ENCODE measurements at places on chromosomes 6 and 20.

DNA sequence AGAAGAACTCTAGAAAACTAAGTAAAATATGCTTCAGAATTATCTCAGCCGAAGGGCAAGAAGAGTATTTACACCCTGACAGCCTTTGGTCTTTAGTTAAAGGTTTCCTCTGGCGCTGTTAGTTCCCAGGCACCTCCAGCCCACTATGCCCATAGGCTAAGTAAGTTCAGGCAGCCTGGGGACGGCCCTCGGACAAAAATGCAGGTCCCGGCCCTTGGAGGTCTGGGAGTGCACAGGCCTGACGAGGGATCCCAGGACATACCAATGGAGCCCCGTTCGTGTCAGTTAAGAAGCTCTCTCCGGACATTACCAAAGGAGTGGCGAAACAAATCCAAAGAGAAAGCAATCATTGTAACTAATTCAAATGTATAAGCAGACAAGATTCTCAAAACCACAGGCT, 311.8 kb downstream of the CD83 start:
- no peak for DNase-seq

DNA sequence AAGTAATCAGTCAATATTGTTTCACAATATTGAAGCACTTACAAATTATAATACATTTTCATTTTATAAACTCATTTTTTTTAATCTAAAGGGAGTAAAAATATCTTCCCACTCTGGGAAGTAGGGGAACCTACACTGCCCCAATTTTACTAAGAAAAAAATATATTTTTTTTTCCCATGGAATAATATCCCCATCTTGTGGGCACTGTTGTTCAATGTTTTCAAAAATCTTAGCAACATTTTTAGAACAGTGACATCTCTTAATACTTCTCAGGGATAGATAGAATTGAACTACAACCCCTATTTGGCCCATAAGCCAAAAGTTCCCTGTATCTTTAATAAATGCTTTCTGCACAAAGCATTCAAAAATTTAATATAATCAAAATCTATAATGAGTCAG, 42.9 kb downstream of the ARHGAP18 start:
- no peak for DNase-seq

- peak; percentile 86 for DNase-seq
Measured at GRCh38 chr20:266596-267562, 9.4 kb downstream of the DEFB132 start.

- DNase-seq = peak; percentile 70
Measured at GRCh38 chr20:36202891-36203338, 33.4 kb upstream of the AAR2 start.

- peak; percentile 34 for DNase-seq
Measured at GRCh38 chr6:33297406-33297955, 1.3 kb downstream of the RGL2 start.

- DNase-seq = no peak
Measured at GRCh38 chr6:14290041-14290771, 172.6 kb downstream of the CD83 start.

DNA sequence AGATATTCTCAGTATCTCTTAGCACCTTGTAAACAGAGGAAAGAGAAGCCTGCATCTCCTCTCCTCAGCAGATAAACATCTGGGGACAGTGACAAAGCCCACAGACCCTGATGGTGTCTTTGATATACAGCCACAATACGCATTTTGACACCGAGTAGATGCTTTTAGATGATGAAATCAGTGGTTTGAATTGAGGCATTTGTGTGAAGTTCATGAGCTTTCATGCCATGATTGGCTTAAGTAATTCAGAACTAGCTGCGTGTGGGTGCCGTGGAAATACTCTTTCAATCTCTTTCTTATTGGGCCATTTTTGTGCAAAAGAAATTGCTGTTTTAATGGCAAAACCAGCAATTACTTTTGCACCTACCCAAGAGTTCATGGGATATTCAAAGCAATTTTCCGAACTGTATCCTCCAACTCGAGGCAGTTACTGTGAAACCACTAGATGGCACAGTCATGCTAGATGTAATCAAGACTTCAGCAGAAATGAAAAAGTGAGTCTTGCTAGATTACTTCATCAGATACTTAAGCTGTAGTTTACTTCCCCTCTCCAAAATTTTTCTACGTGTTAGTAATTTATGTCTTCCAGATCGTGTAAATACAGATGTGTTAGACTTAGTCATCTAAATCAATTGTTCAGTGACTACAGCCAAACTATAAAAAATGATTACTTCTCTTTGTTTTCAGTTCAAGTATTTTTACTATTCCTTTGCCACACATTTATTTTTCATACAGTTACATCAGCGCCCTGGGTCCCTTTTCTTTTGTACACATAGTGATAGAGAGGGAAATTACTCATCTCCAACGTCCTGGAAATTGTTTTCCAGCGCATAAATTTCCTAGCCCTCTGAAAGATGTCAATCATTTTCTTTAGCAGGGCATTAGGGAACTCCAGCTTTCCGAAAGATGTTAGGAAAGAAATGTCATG, 49.4 kb downstream of the IYD start:
- peak; percentile 52 for DNase-seq

DNA sequence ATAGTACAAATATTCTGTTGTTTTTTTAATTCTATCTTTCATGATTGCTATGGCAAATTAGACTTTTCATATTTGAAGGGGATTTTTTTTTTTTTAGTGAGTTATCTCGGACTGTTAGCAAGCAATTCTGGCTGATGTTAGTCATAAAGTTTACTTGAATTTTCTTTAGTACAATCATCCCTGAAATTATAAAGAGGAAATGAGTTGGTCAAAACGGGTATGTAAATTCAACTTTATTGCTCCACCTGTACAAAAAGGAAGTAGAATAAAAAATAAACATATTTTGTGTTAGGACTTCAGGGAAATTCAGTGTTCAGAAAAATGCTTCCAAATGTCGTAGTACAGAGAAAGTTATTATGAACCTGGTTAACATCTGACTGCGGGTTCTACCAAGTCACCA, 40.3 kb downstream of the PPP1R14C start:
- DNase-seq = no peak

DNA sequence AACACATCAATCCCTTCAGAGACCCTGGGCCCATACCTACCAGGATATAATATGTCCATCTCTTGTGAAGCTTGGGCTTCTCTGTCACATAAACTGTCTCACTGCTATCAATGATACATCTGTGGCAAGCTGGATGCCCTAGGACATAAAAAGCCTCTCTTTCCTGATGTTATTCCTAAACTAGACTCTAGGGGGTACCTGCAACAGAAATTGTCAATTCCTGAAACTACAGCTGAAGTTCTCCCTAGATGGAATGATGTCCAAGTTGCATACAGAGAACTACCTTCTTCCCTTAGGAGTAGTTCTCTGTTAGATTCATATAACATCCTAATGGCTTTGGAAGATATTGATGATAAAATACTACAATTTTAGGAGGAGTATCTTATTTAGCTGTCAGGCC, 35.8 kb downstream of the TBX18 start:
- no peak for DNase-seq

DNA sequence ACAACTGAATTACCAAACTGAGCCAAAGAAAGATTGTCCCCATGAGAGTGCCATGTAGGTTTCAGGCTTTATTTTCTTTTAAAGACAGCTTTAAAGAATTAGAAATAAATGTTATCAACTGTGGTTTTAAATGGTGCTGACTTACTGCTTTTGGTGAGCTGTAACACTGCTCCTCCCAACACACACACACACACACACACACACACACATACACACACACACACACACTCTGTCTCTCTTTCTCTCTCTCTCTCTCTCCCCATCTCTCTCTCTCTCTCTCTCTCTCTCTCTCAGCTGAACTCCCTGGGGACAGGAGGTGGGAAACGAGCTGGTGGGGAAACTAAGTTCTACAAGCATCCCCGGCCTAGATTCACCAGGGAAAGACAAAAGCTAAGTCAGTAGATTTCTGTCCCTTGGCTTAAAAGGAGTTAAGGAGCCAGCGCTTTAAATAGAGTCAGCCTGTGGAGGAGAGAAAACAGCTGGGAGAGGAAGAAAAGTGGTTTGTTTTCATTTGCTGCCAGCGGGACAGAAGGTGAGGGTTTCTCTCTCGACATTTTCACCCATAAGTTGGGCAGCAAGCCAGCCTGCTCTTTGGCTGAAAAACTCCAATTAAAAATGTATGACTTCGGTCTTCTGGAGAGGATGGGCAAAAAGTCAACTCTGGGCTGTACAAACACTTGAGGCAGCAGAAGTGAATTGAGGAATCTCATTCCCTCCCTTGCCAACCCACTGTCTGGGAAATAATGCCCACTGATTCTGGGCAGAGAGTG, 27.4 kb downstream of the CBLN4 start:
- DNase-seq = no peak

DNA sequence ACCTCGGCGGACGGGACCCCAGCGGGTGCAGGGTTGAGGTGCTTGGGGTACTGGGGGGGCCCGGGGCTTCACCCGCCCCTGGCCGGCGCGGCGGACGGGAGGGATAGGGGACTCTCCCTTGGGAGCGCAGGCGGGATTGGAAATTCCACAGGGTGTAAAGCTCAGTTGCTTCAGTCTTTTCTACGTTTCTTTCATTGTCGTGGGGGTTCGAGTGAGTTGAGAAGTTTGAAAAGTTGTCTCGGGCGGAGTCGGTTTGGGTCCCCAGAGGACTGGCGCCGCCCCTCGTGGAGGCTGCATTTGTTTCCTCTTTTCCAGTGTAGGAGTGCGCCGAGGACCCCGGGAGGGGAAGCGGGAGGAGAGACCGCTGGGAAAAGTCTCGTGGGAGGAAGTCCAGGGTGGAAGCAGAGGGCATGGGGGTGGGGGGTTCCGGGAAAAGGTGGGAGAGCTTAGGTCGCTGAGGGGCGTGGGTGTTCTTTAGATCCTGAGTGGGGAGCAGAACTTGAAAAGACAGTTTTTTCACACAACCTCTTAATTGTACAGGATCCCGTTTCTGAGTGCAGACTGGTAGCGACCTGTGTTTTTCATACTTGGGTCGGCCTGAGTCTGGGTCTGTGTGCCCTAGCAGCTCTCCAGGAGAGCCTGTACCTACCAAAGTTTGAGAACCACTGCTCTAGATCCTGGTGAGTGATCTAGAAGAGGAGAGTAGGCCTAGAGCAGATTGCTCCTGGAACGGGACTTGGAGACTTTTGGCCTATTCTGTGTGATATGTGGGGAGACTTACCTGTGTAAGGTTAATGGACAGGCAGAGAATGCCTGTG, 495 bp downstream of the FAM83B start:
- DNase-seq = no peak

- DNase-seq = no peak
Measured at GRCh38 chr20:51586005-51586440, 43.5 kb upstream of the NFATC2 start.

DNA sequence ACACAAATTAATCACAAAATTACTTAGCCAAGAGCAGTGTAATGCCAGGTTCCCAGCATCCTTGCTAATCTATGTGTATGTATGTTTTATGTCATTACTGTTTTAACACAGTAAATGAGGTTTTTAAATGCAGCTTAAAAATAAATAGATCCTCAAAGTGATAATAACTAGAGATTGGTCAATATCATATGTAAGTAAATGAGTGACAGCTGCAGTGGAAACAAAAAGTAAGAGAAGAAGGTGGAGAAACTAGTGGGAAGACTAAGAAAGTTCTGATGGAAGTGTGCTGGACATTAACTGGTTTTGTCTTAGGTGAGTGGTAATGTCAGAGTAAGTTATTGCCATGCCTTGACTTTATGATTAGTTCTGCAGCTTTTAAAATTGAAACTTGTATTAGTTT, 1.9 kb upstream of the GJB7 start:
- DNase-seq = no peak

DNA sequence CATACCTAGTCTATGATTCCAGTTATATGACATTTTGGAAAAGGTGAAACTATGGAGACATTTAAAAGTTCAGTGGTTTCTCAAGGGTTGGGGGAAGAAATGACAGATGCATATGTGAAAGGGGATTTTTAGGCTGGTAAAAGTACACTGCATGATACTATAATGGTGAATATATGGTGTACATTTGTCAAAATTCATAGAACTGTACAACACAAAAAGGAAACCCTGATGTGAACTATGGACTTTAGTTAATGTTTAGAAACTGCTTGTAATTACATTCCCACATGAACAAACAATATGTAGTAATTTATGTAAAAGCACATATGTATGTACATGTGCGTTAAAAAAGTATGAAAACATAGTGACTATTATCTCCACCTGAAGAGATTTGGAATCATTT, 907.3 kb upstream of the CITED2 start:
- no peak for DNase-seq

GRCh38 chr6:161356167-161356854, 82.5 kb upstream of the AGPAT4 start:
- no peak for DNase-seq

- DNase-seq = no peak
Measured at GRCh38 chr20:19783966-19784401, 25.9 kb downstream of the RIN2 start.

DNA sequence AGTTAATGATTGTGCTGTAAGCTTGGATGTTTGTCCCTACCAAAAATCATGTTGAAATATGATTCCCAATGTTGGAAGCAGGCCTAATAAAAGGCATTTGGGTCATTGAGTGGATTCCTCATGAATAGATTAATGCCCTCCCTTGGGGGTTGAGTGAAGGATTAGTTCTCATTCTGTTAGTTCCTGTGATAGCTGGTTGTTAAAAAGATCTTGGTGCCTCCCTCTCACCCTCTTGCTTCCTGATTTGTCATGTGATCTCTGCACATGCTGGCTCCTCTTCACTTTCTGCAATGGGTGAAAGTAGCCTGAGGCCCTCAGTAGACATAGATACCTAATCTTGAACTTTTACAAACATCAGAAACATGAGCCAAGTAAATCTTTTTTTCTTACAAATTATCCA, 115.6 kb upstream of the HCRTR2 start:
- DNase-seq = no peak

DNA sequence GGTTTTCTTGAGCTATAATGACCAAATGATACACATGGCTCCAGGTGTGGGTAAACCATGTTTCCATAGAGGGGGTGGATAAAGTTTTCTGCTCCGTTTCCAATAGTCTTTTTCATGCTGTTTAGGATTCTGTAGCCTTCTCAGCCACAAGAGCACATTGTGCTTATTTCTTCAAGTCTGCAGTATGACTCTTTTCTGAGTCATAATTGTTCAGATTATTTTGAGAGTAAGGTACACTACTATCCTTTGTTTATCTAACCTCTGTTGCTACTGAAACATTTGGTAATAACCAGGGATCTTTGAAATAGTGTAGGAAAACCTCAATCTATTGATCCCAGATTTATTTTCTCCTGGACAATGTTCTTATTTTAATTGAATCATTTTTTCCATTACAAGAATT, 247.9 kb upstream of the BMP2 start:
- DNase-seq = no peak

DNA sequence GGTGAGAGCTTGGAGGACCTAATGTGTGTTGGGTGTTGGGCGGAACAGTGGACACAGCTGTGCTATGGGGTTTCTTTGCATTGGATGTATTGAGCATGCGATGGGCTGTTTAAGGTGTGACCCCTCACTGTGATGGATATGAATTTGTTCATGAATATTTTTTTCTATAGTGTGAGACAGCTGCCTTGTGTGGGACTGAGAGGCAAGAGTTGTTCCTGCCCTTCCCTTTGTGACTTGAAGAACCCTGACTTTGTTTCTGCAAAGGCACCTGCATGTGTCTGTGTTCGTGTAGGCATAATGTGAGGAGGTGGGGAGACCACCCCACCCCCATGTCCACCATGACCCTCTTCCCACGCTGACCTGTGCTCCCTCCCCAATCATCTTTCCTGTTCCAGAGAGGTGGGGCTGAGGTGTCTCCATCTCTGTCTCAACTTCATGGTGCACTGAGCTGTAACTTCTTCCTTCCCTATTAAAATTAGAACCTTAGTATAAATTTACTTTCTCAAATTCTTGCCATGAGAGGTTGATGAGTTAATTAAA, 3.0 kb downstream of the HLA-A start:
- DNase-seq = no peak

Measured in CD4-positive, alpha-beta T cell treated with Interleukin-1 beta for 1 hour (primary cell).